ENCODE measurements at places on chromosomes 2 and 18.

- DNase-seq = no peak
Observed at GRCh38 chr2:204670124-204670523, 124.8 kb downstream of the PARD3B start.

GRCh38 chr18:36624451-36625167, 204.2 kb downstream of the TPGS2 start:
- no peak for DNase-seq

- no peak for DNase-seq
Observed at GRCh38 chr2:48026865-48027264, 120.6 kb upstream of the FBXO11 start.

GRCh38 chr2:33873076-33873605, 274.0 kb upstream of the FAM98A start:
- no peak for DNase-seq

- no peak for DNase-seq
Observed at GRCh38 chr2:198072655-198073054, 268.3 kb downstream of the PLCL1 start.

GRCh38 chr18:11163665-11164064, 14.3 kb upstream of the PIEZO2 start:
- DNase-seq = no peak

GRCh38 chr2:71254776-71255175, 27.9 kb upstream of the PAIP2B start:
- DNase-seq = no peak

GRCh38 chr2:19722531-19722971, 179.2 kb downstream of the TTC32 start:
- DNase-seq = no peak

DNA sequence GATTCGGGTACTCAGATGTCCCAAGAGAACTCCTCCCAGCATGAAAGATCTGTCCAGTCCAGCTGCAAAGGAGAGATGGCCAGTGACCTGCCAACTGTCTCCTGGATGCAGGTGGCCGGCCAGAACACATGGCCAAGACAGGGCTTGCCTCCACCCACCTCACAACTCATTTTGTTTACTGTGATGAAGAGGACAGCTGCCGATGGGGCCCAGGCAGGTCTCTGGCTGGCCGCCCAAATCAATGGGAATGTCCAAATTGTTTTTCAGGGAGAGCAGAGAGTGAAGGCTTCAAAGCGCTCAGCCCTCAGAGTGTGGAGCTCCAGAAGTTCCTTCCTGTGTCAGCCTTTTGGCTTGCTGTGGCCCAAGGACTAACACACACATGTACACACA, 41.9 kb downstream of the FOSL2 start:
- no peak for DNase-seq

- no peak for DNase-seq
Observed at GRCh38 chr2:152568531-152568930, 148.7 kb downstream of the PRPF40A start.

DNA sequence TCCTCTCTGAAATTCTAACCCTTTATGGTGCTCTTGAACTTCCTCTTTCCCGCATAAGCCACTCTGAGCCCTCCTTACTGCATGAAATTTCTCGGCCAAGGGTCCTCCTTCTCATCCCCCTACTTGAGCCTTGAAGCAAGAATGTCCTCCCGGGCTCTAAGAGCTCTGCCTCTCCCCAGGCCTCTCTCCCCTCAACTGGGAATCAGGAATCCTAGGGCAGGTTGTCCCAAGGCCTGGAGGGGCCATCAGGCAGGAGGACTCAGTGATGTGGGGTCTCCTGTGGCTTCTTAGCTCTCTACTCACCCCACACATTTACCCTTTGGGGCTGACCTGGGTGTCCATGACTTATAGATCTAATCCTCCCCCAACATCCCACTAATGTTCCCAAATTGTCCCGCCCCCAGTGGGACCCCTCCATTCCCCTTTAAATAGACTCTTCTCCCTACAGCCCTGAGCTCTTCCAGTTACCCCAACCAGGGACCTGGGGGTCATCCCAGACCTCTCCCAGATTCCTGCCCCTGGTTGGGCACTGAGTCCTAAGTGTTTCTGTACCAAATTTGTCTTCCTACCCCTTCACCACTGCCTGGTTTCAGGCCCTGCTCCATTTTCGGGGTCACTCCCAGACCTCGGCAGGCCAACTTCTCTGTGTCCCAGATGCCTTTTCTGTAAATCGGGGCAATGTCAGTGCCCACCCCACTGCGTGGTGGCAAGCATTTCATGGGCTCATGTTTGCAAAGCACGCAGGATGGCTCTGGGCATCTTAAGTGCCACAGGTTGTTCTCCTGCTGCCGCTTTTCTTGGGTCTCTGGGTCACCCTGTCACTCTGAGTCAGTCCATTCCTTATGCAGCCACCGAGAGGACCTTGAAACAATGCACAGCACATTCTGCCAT, 171.2 kb downstream of the ASB1 start:
- DNase-seq = no peak

- no peak for DNase-seq
Observed at GRCh38 chr2:201639205-201639604, 4.1 kb downstream of the TMEM237 start.

GRCh38 chr18:50154420-50154819, 40.5 kb downstream of the MYO5B start:
- no peak for DNase-seq

- DNase-seq = no peak
Observed at GRCh38 chr2:198917275-198917674, 540.5 kb downstream of the SATB2 start.

DNA sequence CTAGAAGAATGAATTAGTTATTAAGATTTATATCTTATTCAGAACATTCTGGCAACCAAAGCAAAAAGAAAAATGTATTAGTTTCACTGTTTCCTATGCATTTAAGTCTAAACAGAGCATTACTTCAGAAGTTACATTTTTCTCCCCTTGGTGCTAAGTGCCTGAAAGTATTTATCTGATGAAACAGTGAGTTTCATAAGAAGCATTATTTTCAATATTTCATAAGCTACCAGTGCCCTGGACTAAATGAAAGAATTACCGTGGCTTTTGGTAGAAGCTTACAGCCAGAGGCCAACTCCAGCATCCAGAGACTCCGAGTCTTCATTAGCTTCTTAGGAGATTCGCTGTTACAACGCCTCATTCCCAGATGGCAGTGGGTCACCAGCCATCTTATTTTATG, 97.6 kb downstream of the LYPD6B start:
- no peak for DNase-seq

- no peak for DNase-seq
Observed at GRCh38 chr2:165191096-165191728, 12.6 kb downstream of the SCN3A start.

- no peak for DNase-seq
Observed at GRCh38 chr18:29326214-29326613, 1149.3 kb upstream of the CDH2 start.

- DNase-seq = no peak
Observed at GRCh38 chr2:17276220-17276619, 242.0 kb downstream of the RAD51AP2 start.

- no peak for DNase-seq
Observed at GRCh38 chr2:37284381-37284780, 40.3 kb downstream of the PRKD3 start.

DNA sequence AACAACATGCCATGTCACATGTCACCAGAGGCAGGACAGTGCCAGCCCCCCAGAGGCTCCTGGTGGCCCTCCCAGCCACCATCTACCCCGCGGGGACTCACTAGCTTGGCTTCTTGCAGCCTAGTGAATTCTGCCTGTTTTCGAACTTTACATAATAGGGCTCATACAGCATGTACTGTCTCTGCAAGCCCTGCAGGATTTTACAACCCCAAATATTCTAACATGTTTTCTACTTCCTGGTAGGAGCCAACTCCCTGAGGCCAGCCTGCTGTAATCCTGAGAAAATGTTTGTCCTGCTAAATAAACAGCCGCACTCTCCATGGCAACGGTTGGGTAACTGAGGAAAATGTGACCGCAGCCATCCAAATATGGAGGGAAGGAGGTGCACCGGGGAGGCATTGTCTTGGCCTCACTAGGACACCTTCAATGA, 2.7 kb downstream of the PER2 start:
- no peak for DNase-seq

DNA sequence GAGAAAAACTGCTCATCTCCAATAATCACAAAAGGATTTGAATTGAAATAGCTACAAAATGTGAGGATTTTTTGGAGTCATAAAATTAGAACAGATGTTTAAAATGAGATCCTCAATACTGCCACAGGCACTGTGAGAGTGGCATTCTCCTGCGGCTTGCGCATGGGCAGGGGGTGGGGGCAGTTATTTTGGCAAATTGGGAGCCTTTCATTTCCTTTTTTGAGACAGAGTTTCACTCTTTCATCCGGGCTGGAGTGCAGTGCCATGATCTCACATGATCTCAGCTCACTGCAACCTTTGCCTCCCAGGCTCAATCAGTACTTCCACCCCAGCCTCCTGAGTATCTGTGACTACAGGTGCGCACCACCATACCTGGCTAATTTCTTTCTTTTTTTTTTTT, 42.4 kb downstream of the POMC start:
- DNase-seq = no peak

- DNase-seq = no peak
Observed at GRCh38 chr2:51258301-51258700, 226.4 kb upstream of the NRXN1 start.

DNA sequence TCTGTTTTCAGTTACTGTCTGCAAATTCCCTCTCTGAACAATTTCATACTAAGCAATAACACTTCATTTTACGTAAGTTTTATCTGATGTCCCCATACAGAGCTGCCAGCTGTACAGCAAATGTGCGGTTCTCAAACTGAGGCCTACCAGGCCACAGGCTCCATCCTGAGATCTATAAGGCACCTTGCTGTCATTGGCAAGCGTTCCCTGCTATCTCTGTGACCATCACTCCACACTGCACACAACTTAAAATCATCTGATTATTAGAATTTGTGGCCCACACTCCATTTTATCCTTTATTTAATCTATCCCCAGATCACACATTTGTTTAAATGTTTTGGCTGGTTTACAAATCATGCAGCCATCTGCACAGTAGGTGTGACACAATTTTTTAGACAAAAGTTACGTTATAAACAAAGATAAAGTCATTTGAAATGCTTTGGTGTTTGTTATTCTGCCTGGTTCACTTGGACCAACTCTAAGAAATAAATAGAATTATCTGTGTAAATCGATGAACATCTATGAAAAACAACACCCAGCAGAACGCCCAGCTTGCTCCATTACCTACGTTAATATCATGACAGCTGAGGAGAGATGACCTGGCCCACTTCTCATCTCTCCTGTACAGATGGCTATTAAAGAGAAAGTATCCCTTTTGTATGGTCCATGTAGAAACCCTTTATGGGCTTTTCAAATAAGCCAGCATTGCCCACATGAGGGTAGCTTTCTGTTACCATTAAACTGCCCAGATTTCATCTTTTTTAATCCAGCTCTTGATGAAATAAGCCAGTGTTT, 162.4 kb downstream of the ZNF521 start:
- no peak for DNase-seq

DNA sequence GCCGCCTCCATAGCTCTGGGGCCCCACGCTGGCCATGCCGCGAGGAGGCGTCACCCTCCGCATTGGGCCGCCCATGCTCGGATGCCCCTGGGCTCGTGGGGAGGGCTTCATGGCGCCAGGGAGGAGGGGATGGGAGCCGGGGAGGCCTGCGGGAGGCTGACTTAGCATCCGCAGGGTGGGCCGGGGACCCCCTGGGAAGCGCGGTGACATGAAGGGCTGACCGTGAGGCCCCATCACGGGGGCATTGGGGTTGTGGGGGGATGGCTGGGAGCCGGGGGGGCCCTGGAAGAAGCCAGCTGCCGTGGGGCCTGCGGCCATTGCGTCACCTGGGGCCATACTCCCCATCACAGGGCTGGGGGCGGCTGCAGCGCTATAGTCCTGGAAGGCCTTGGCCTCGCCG, 26.0 kb upstream of the ANKRD62 start:
- no peak for DNase-seq

- no peak for DNase-seq
Observed at GRCh38 chr18:62044490-62045000, 142.3 kb downstream of the PIGN start.

- DNase-seq = no peak
Observed at GRCh38 chr2:19256121-19256601, 102.3 kb downstream of the OSR1 start.

- no peak for DNase-seq
Observed at GRCh38 chr2:163953390-163953907, 217.6 kb upstream of the FIGN start.

DNA sequence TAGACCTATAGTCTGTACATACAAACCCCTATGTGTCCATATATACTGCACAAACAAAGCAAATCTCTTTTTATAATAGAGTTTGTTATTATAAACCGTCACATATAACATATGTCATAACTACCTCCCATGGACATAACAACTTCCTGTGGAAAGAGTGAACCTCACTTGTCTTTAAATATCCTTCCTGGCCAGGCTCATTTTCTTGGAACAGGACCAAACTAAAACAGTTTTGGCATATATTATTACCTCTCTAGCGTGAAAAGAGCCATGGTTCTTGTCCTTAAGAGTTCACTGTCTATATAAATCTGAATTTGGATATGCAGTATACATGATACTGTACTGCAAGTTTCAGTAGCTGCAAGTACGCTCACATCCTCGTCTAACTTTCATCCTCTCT, 28.3 kb upstream of the DNAJC27 start:
- no peak for DNase-seq
